ENCODE measurements at places on chromosomes 6 and 20.

- no peak for DNase-seq
These were observed 12.2 kb upstream of the FYN start for GRCh38 chr6:111885373-111886027.

DNA sequence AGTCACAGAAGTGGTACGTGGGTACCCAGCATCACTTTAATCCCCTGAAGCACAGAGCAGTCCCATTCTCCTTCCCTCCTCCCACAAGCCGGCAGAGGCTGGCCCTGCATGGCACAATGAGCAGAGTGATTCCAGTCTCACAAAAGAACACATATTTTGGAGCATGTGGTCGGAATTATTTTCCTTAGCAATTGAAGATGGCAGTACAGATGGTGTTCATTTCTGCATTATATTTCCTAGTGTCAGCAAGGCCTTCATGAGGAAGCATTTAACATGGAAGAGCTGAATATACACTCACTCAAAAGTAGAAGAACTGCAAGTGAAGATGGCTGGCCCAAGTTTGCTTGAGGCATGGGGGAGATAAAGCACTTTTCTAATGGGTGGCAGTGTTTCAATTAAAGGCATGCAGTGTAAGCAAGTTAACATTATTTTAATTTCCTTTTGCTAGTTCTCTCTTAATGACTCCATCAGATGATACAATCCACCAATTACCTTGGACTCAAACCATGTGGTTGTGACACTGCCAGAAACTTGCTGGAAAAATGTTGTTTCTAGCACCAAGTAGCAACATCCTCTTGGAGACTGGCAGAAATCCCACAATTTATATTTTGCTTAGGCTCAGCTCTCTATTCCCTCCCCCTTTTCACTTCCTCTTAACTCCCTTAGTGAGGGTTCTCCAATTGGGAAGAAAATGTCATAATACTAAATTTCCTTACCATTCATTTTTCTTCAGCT, 74.4 kb downstream of the ARHGAP18 start:
- DNase-seq: no peak

GRCh38 chr6:156306531-156306930, 470.6 kb upstream of the ARID1B start:
- DNase-seq: no peak

DNA sequence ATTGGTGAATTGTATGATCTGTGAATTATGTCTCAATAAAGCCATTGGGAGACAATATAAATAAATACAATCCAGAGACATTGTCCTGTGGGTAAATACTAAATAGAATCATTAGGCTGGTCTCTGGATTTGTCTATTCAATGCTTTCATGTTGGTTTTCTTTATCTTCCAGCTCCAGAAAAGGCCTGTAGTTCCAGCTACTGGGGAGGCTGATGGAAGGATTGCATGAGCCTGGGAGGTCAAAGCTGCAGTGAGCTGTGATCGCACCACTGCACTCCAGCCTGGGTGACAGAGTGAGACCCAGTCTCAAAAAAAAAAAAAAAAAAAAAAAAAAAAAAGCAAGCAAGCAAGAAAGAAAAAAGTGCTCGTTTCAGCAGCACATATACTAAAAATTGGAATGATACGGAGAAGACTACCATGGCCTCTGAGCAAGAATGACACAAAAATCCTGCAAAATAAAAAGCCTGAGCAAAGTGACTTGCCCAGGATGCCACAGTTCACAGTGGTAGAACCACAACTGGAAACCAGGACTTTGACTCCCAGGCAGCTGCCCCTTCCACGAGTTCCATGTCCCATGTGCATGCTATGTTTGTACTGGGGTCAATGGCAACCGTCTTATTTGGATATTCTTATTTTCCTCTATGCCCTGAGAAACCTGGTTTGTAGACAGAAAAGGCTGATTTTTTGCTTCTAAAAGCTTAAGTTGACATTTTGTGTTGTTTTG, 33.6 kb upstream of the GMPR start:
- DNase-seq: no peak

DNA sequence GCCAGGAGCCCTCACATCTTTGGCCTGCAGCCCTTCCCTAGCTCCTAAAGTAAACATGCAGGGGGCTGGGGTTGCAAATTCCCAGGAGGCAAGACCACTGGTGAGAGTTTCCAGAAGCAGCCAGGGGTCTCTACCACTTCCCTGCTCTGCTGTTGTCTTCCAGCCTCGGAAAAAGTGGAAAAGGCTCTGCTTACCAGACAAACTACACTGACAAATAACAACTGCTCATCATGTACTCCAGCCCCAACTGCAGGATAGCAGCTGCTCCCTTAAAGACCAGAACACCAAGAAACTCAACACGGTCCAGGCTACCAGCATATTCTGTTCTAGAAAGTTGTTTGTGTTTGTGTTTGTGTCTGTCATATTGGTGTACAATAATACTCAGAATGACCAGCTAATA, 187.5 kb upstream of the MARCKS start:
- no peak for DNase-seq

DNA sequence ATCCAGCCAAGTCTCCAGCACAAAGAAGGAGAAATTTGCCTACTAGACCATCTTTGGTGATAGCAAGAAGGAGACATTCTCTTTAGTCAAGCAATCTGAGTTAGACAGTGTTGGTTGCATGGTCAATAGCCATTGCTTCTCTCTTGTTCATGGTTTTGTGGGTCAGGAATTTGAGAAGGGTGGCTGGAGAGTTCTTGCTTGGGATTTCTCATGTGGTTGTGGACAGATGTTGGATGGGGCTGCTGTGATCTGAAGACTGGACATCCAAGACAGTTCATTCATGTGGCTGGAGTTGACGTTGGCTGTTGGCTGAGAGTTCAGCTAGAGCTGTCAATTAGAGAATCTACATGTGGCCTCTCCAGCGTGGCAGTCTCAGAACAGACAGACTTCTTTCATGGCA, 322.3 kb upstream of the PRDM1 start:
- no peak for DNase-seq

- no peak for DNase-seq
These were observed 214.3 kb upstream of the MARCKS start for GRCh38 chr6:113642714-113643406.

- no peak for DNase-seq
These were observed 13.2 kb upstream of the OSER1 start for GRCh38 chr20:44223721-44224120.

GRCh38 chr6:34859951-34860350, 27.9 kb downstream of the TAF11 start:
- no peak for DNase-seq

GRCh38 chr6:64733433-64733832, 973.6 kb downstream of the EYS start:
- DNase-seq: no peak

GRCh38 chr6:131791476-131791875, 16.3 kb upstream of the ENPP1 start:
- no peak for DNase-seq

DNA sequence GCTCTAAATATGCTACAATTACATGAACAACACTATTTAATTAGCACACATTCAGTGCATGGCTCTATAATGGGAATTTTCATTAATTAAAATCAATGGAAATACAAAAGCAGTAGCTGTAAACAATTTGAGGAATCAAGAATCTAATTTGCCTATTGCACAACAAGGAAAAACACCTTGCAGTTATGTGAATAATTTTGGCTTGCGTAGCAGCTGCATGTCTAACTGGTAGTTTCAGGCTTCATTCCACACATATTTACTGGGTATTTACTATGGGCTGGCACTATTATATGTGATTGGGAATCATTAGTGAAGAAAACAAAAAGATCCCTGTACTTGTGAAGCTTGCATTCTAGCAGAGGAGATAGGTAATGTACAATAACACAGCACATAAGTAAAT, 26.4 kb downstream of the KIF6 start:
- no peak for DNase-seq

GRCh38 chr20:48128436-48128835, 343.2 kb upstream of the SULF2 start:
- DNase-seq: no peak

- no peak for DNase-seq
These were observed 97.7 kb downstream of the GRM4 start for GRCh38 chr6:34047913-34048867.

- no peak for DNase-seq
These were observed 1.7 kb downstream of the JAG1 start for GRCh38 chr20:10671919-10672623.

GRCh38 chr6:147262946-147263345, 58.7 kb downstream of the STXBP5 start:
- DNase-seq: no peak

GRCh38 chr20:15925376-15925775, 647.9 kb downstream of the KIF16B start:
- DNase-seq: no peak

- DNase-seq: no peak
These were observed 37.9 kb downstream of the PRDM1 start for GRCh38 chr6:106124015-106124414.

DNA sequence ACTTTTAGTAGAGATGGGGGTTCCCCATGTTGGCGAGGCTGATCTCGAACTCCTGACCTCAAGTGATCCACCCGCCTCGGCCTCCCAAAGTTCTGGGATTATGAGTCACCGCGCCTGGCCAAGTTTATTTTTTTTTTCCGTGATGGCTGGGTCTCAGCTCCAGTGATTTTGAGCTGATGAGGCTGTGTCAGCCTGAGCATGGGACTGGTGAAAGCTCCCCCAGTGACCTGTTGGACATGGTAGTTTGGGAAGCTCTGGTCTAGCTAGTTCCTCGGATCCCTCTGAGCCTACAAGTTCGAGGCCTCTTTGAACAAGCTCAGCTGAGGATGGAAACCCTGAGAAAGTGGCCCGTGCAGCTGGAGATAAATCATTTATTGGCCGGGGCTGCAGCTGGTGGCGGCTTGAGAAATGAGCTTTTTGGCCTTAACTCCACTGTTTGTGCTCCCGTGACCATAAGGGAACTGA, 126.8 kb downstream of the SNX5 start:
- no peak for DNase-seq

- DNase-seq: no peak
These were observed 665.5 kb downstream of the BCKDHB start for GRCh38 chr6:80771941-80772340.

DNA sequence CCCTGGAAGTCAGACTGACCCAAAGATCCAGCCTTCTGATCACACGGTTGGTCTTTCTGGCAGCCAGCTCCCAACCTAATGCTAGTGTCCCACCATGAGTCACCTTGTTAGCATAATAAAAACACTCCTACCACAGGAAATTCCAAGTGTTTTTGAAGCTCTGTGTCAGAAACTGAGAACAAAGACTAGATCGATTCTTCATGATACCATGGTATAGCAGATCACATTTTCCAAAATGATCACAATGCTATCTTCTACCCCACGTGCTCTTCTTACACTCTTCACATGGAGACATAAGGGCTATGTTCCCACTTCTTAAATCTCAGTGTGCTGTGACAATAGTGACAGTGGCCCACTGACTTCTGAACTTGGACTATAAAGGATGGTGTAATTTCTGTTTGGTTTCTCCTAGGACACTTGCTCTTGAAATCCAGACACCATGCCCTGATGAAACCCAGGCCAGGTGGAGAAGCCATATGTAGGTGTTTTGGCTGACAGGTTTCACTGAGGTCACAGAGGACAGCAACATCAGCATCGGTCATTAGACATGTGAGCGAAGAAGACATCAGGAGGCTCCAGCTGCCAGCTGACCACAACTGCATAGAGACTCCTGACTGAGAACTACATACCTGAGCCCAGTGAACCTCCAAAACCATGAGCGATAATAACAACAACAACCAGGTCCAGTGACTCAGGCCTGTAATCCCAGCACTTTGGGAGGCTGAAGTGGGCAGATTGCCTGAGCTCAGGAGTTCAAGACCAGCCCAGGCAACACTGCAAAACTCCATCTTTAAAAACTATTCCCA, 57.5 kb downstream of the MKKS start:
- DNase-seq: no peak

DNA sequence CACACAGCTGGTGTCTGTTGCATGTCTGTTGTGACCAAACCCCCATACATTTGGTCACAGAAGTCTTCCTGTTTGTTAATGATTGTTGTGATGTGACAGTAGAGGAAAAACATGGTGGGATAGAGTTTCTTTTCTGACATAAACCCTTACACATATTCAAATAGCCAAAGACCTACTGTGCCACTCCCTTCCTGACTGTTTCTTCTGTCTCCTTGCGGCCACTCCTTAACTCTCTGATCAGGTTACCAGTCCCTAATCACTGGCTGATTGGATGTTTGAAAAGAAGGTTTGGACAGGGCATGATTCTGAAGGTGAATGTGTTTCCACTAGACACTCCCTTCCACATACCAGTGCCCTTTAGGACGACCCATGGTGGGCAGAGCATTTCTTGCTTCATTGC, 101.2 kb downstream of the SCP2D1 start:
- DNase-seq: no peak

DNA sequence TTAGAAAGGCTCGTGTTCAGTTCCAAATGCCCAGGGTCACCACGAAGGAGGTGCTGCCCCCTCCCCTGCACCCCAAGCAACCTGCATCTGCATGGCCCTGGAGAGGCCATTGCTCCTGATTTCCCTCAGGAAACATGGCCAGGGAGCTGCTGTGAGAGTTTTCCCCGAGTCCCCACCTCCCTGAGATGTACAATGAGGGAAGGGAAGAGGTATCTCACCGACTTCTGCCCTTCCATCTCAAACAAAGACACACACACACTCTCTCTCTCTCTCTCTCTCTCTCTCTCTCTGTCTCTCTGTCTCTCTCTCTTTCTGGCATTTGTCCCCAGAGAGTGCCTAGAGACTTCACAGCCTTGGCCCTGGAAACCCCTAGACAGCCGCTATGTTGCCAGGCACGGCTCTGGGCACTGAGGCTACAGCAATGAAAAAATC, 120.4 kb downstream of the MRPL14 start:
- no peak for DNase-seq
